Right ventricle myocardium superior (tissue), 1 donor: ENCODE measurements at places on chromosomes 5 and 9.

DNA sequence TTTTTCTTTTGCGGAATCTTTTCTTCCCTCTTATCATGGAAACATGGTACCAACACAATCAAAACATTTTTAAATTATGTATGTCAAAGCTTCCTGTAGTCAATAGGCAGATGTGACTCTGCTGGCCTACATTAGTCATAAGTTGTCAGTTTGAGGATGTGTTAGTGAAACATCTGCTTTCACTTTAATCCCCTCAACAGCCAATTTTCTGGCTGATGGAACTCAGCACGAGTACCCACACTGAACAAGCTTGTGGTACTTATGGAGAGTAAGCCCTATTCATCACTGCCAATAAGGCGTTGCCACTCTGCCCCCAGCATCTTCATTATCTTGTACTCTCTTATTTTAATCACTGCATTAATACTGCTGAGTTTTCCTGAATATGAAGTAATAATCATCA lies 1034.4 kb downstream of the CDH9 start:
- DNase-seq = no peak

- no peak for DNase-seq
Measured at GRCh38 chr9:98884849-98885248, 58.9 kb upstream of the COL15A1 start.

GRCh38 chr9:113851359-113851758 lies 24.8 kb upstream of the ZNF618 start:
- no peak for DNase-seq

DNA sequence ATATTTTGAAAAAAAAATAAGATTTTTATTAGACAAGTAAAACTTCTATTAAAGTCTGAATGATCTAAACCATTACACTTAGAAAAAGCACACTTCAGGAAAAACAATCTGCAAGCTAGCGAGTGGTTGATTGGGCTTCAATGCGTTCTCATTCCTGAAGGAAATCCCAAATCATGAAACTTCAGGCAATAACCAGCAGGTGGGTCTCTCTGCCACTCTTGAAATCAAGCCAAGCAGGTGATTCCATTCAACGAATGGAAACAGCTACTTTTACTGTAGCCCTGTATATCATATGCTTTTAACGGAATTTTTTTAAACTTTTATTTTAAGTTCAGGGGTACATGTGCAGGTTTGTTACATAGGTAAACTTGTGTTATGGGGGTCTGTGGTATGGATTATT lies 234.5 kb upstream of the TRPM3 start:
- no peak for DNase-seq

DNA sequence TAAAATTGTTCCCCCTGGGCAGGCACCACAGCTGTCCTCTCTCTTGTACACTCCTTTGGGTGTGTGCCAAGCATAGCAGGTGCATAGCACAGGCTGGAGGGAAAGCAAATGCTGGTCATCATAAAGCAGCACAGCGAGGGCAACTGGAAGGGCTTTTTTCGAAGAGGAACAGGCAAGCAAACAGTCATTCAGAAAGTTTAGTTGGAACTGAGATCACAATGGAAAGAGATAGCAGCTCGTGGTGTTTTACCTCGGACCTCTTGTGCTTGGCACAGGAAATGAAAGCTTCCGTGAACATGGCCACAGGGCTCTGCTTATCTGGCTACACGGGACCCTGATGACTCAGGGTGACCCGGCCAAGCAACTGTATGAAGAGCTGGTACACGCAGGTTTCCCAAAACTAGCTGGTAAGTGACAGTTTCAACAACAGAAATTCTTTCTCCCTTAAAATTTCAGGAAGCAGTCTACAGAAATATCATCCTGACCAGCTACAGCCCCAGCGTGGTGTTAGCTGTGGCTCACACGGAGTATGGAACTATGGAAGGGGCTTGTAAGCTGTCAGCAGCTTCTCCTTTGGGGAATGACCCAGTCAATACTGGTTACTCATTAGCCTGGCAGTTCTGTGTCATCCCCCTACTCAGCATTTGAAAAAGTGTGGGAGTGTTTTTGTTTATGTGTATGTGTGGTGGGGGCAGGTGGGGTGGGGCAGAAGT lies 48.1 kb downstream of the POC5 start:
- DNase-seq = no peak

- DNase-seq = no peak
Measured at GRCh38 chr5:97095318-97095732, 47.1 kb downstream of the LIX1 start.

DNA sequence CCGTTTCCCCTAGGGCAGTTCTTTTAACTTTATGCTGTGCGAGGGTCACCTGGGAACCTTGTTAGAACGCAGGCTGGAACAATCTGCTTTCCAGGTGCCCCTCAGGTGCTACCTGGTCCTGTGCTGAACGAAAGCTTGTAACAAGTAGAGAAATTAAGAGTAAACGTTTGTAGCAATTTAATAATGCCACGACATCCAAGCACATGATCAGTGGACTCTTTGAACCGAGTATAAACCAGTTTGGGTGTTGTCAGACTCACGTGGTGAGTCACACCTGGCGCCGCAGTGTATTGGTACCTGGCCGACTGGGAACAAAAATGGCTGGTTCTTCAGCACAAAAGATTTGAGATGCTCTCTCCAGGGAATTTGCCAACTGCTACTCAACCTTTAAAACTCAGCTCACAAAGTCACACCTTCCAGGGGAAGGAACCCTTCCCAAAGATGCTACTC lies 926 bp upstream of the MYO10 start:
- DNase-seq = no peak

- DNase-seq = peak; percentile 60
Measured at GRCh38 chr9:101738566-101739183, at the start of gene GRIN3A. GRIN3A (minus strand) TSS chr9:101738647; CDS start chr9:101737979, 668 bp downstream.

DNA sequence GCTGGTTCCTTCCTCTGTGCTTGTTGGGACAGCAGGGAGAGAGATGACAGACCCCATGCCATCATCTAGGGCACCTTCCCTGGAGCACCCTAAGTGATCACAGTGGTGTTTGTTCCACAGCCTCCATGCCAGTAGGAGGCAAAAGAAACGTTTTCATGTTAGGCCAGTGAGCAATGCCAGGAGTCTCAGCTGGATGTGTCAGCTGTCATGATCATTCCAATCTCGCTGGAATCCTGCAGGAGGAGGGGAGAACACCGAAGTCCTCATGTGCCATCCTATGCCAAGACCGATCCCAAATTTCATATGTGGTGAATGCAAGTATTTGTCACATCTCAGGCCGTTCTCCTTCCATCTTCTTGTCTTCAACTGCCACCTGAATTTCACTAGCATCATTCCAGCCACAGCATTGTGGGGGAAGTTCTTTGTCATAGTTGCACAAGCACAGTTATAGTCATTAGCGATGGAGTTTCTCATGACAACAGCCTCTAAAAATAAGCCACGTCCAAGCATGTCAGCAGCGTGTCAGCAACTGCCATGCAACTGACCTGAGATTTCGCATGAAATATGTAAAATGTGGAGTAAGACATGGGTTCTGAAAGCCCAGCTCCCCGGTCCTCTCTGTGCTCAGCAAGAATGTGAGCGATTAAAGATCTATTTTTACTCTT lies 97.2 kb upstream of the DNAH5 start:
- DNase-seq = no peak

GRCh38 chr5:171340042-171340441 lies 31.0 kb downstream of the TLX3 start:
- no peak for DNase-seq
